Choroid plexus epithelial cell (primary cell): ENCODE measurements at places on chromosomes 12 and 14.

DNA sequence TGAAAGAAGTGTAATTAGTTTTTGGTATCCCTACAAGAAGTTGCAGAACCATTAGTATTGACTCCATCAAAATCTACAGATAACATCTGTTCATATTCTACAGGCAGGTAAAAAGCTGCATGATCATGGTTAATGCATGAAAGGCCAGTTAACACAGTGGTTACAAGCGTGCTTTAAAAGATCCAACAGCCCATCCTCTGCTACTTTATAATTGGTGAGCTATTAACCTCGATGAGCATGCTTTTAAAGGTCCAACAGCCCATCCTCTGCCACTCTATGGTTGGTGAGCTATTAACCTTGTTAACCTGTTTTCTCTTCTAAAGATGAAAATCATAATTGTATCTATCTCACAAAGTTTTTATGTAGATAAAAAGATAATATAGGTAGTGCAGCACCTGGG lies 289.3 kb downstream of the DUSP6 start:
- DNase-seq = no peak

GRCh38 chr12:47021298-47021697 lies 58.1 kb upstream of the PCED1B start:
- peak; percentile 95 for DNase-seq

GRCh38 chr14:65346895-65347294 lies 65.6 kb upstream of the FUT8 start:
- peak; percentile 45 for DNase-seq

- peak; percentile 77 for DNase-seq
Measured at GRCh38 chr14:52402812-52403526, 88.9 kb downstream of the PTGER2 start.

DNA sequence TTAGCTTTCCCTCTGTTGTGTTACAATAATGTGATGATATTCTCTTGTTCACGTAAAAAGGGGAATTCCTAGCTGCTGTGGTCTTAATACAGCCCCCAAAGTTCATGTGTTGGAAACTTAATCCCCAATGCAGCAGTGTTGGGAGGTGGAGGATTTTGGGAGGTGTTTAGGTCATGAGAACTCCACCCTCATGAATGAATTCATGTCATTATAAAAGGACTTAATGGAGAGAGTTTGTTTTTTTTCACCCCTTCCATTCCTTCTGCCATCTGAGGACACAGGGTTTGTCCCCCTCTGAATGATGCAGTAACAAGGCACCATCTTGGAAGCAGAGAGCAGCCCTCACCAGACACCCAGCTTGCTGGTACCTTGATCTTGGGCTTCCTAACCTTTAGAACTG lies 253.4 kb upstream of the DDHD1 start:
- no peak for DNase-seq

- DNase-seq = no peak
Measured at GRCh38 chr12:112788205-112788604, 3.3 kb upstream of the RPH3A start.

- peak; percentile 55 for DNase-seq
Measured at GRCh38 chr12:30753233-30753632, 1.5 kb downstream of the CAPRIN2 start.

DNA sequence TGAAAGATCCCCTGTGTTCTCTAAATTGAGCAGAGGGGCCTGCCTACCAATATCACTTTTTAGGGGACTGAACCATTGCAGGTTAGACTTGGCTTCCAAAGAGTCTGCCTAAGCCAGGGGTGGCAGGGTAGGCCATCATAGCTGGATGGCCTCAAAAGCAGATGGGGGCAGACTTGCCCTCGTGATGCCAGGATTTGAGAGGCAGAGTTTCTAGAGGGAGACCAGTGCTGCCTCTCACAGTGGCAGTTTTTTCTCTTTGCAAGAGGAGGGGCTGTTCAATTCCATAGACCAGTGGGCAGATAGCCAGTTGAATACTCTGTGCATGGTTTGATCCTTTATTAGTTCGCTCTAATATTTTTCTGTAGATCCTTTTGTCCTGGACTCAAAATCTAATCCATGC lies 23.8 kb upstream of the SMCO2 start:
- no peak for DNase-seq

- peak; percentile 69 for DNase-seq
Measured at GRCh38 chr12:28500373-28501024, 310.2 kb downstream of the CCDC91 start.

DNA sequence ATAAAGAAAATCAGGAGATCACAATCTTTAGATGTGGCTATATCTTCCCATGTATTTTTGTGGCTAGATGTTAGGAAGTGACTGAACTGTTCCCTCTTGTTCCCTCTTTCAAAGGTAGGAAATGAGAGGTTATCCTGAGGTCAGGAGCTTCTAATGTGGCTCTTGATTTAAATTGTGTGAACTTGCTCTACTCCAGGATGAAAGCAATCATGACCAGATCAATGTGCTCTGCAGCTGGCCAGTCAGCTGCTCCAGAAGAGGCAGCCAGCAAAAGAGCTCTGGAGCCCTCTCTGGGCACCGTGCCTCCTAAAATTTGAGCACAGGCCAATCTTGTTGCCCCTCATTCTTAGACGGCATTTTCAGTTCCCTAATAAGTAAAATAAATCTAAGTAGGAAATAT lies 32.0 kb downstream of the CDK17 start:
- no peak for DNase-seq

DNA sequence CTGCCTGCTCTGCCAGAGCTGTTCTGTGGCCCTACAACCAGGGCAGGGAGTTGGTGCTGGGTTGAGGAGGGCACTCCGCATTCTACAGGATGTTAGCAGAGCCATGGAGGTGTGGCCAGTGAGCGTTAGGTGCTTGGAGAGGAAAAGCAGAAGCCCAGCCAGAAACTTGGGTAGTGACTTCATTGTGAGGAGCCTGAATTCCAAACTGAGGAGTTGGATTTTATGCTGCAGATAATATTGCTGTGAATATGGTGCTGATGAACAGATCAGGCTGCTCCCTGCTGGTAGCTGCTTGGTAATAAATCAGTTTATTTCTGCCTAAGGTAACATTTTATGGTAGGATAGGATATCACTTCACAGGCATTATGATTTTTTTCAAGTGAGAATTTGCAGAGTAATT lies 7.1 kb upstream of the CCDC175 start:
- DNase-seq = peak; percentile 74

- peak; percentile 80 for DNase-seq
Measured at GRCh38 chr14:100221533-100222223, 17.3 kb upstream of the YY1 start.

- peak; percentile 85 for DNase-seq
Measured at GRCh38 chr12:98725476-98726247, 80.6 kb downstream of the APAF1 start.

DNA sequence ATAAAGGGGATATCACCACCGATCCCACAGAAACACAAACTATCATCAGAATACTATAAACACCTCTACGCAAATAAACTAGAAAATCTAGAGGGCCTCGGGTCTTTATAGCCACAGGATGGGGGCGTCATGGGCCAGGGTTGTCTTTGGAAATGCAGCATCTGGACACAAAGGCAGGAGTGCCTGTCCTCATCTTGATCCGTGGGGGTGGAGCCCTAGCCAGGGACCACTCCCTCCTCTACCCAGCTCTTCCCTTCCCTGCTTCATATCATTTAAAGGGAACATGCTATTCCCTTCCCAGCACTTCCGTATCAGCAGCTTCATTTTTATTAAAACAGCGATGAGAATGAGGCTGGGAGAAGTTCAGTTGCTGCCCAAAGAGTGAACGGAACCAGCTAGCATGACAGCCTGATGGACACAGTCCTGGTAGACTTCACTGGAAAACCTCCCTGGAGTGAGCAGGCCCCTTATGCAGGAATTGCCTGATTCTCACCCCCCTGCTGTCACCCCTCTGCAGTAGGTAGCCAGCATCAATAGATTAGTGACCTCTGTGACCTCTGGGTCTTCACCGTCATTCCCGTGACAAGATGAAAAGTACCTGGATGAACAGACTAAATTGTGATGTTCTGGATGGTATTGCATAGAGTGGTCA lies 251.4 kb upstream of the RGS6 start:
- DNase-seq = no peak

DNA sequence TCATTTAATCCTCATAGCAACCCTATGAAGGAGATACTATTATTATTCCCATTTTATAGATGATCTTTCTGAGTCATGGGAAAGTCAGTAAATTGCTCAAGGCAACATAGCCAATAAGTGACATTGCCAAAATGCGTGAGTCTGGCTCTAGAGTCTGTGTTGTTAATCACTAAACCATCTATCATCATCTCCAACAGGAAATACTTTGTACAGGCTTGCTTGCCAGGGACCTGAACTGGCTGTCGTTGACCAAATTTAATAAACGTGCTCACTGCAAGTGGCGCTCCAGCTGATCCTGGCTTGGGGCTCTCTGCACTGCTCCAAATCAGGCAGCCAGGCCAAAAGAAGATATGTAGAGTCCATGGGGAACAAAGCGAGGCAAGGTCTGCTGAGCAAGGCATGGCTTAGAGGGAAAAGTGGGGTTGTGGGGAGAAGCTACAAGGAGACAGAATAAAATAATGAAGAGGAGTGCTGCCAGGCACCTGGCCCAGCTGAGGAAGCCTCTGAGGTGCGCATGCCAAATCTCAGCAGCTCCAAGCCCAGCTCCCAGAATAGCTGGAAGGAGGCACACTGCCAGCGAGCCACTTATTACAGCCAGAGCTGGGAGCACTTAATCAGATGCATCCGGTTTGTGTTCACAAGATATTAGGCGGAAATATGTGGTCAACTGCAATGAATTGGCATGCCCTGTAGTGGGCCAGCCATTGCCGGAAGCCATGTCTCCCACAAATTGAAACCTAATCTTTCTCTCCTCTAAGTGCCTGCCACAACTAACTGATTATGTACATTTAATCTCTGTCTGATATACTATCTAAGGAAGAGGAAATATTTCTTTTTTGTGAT lies 43.3 kb upstream of the PTPRO start:
- peak; percentile 34 for DNase-seq

GRCh38 chr14:58752289-58752688 lies 114.5 kb downstream of the DACT1 start:
- no peak for DNase-seq

- DNase-seq = no peak
Measured at GRCh38 chr12:116604178-116604895, 45.2 kb downstream of the MAP1LC3B2 start.
